ENCODE measurements at places on chromosomes 12 and 14.
A peak's percentile ranks its signal among the peaks of the same experiment; 100 is the strongest.

- DNase-seq = no peak
- peak overlapping the region; percentile 71 for H3K27ac ChIP-seq
- no peak overlapping the region for H3K4me3 ChIP-seq
- peaks cover 8% of the 10 kb centered on the region for H3K4me1 ChIP-seq
- no peaks in the 10 kb centered on the region for H3K36me3 ChIP-seq
Observed at GRCh38 chr12:92362785-92363184, 217.1 kb upstream of the BTG1 start.

DNA sequence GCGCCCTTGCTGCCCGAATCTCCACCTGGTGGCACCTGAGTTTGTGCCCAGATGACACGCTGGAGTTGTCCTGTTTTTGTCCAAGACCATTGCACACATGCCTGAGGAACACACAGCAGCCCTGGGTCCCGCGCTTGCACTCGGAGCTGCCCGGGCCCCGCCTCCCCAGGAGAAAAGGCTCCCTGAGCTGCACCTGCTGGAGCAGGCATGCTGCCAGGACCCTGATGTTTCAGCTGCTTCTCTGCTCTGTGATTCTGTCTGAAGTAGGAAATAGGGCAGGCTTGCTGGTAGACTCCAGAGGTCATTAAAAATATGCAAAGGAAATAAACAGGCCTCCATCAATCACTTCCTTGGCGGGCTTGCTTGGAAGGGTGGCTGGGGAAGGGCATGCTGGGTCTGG is 271.6 kb downstream of the CACNA1C start:
- H3K27me3 ChIP-seq = no peaks in the 10 kb centered on the region
- no peaks in the 10 kb centered on the region for H3K36me3 ChIP-seq
- H3K4me3 ChIP-seq = no peak overlapping the region
- no peak for DNase-seq

DNA sequence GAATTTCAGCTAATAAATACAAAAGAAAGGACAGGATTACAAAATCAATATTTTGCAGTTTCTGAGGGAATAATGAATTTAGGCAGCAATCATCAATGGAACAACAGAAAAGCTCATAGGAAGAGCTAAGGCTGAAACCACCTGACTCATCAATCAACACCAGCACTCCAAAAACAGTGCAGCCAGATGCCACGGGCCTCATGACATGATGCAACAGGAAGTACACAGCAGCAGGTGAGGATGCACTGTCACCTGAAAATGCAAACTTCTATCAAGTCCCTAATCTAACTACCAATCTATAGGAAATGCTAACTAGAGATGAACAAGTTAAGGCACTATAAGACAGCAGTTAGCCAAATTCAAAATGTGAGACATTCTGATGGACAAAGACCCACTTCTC is 21.7 kb downstream of the GNS start:
- no peaks in the 10 kb centered on the region for H3K4me1 ChIP-seq
- H3K4me3 ChIP-seq = no peak overlapping the region
- H3K27ac ChIP-seq = no peak overlapping the region
- no peaks in the 10 kb centered on the region for H3K27me3 ChIP-seq
- no peak for DNase-seq
- H3K36me3 ChIP-seq = no peaks in the 10 kb centered on the region

DNA sequence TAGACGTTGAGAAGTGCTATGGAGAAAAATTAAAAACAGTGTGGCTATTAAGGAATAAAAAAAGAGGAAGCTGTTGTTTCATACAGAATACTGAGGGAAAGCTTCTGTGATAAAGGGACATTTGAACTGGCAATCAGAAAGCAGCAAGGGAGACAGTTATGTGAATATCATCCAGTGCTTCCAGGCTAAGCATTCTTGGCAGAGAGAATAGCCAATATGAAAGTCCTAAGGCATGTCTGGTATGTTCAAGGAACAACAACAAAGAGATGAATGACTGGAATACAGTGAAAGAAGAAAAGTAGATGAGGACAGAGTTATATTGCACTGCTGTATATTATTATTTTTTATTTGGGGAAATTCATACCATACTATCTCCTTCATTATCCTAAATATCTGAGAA is 23.9 kb downstream of the SCAF11 start:
- no peaks in the 10 kb centered on the region for H3K27me3 ChIP-seq
- no peaks in the 10 kb centered on the region for H3K36me3 ChIP-seq
- no peak overlapping the region for H3K27ac ChIP-seq

GRCh38 chr12:58584880-58585279 is 335.4 kb downstream of the LRIG3 start:
- no peak overlapping the region for H3K27ac ChIP-seq
- no peaks in the 10 kb centered on the region for H3K36me3 ChIP-seq
- H3K4me1 ChIP-seq = no peaks in the 10 kb centered on the region
- H3K27me3 ChIP-seq = no peaks in the 10 kb centered on the region
- DNase-seq = no peak
- no peak overlapping the region for H3K4me3 ChIP-seq

GRCh38 chr12:79707830-79708229 is 17.1 kb upstream of the PAWR start:
- H3K36me3 ChIP-seq = no peaks in the 10 kb centered on the region
- H3K27me3 ChIP-seq = no peaks in the 10 kb centered on the region
- no peak for DNase-seq
- H3K27ac ChIP-seq = no peak overlapping the region
- no peak overlapping the region for H3K4me3 ChIP-seq
- H3K4me1 ChIP-seq = no peaks in the 10 kb centered on the region

GRCh38 chr14:77125281-77125801 is 16.2 kb downstream of the ZDHHC22 start:
- H3K4me1 ChIP-seq = peaks cover 25% of the 10 kb centered on the region
- peak overlapping the region; percentile 60 for H3K4me3 ChIP-seq
- no peak overlapping the region for H3K27ac ChIP-seq
- DNase-seq = no peak

DNA sequence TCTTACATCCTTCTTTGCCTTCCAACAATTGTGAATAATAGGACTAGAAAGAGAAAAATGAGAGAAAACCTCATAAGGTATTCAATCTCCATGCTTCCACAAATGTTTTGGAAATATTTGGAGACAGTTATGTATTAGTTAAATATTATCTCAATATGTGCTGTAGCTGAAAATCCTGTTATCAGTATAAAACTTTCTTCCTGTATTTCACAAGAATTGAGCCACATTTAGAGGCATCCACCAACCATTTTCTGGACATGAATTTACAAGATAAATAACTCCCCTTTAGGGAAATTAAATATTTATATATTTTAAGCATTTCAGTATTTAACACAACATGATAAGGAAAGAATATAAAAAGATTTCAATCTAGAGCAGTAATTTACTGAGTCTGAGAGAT is 200.3 kb downstream of the GPHN start:
- no peaks in the 10 kb centered on the region for H3K27me3 ChIP-seq
- H3K4me1 ChIP-seq = no peaks in the 10 kb centered on the region
- H3K36me3 ChIP-seq = no peaks in the 10 kb centered on the region
- H3K27ac ChIP-seq = no peak overlapping the region

DNA sequence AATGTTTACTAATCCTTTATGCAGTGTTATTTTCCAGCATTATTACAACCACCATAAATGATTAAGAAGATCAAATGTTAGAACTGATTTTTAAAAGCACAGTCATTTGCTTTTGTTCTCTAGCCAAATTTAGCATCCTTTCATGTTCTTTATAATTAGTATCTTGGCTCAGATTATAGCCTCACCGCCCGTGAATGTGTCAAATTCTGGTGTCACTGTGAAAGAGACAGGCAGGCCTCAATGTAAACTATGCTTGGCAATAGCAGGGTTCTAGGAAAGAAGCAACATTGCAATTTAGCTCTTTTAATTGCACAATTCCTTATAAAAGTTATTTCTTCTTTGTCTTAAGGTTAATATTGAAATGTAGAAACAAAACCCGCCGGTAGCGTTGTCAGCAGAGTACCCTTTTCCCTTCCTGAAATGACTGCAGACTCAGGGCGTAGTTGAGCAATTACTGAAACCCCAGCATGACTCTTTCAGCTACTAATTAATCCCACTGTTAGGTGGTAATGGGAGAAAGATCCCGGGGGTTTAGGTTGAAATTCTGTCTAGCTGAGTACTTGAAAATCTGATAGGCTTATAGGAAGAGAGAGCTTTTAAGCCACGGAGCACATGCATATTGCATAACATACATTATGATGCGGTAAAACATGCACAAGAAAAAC is 1600.5 kb upstream of the SEL1L start:
- H3K27ac ChIP-seq = no peak overlapping the region
- no peaks in the 10 kb centered on the region for H3K27me3 ChIP-seq
- no peak overlapping the region for H3K4me3 ChIP-seq
- DNase-seq = no peak

DNA sequence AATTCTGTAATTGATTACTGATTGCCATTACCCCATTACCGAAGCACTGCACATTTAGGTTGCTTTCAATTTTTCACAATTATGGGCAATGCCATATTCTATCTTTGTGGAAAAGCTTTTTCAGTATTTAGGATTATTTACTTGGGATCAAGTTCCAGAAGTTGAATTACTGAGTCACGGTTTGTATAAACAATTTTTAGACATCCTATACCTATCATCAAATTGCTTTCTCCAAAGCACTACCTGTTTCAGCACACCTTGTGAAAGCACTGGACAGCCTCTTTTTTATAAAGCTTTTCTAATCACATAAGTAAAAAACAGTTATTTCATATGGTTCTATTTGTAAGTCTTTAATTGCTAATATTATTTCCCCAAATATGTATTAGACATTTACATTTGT is 221.5 kb upstream of the CAND1 start:
- H3K36me3 ChIP-seq = no peaks in the 10 kb centered on the region
- no peak for DNase-seq
- no peaks in the 10 kb centered on the region for H3K27me3 ChIP-seq
- H3K27ac ChIP-seq = no peak overlapping the region
- no peak overlapping the region for H3K4me3 ChIP-seq

DNA sequence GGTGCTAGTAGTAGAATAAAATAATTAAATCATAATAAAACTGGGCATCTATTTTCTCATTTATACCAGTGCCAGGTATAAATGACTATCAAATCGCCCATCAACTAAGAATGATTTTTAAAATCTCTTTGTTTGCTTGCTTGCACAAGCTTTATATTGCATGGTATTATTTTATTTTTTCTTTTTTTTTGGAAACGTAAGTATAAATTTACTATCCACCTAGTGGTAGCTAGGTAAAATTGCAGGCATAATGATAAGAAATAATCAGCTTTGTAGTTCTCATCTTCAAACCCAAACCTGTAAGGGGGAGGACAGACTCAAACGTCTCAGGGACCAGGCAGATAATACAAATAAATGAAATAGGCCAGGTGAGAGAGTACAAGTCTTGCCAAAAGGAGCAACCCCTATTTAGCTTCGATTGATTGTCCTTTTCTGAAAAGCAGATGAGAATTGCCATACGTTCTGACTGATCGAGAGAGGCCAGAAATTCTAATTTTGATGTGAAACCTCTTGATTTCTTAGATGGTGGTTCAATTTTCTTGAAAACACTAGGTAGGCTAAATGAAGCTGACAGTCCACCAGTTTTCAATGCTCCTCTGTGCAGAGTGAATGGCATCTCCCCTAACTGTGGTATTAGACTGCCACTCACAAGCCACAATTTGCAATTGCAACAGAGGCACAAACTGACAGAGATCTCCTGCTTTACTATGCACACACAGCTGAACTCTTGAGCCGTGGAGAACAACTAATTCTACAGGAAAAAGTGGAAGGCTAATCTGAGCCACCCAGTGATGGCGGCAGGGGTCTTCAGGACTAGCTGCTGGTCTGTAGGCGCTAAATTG is 189.3 kb downstream of the DACT1 start:
- no peak overlapping the region for H3K27ac ChIP-seq
- H3K36me3 ChIP-seq = no peaks in the 10 kb centered on the region
- no peak overlapping the region for H3K4me3 ChIP-seq
- H3K27me3 ChIP-seq = no peaks in the 10 kb centered on the region
- no peak for DNase-seq

DNA sequence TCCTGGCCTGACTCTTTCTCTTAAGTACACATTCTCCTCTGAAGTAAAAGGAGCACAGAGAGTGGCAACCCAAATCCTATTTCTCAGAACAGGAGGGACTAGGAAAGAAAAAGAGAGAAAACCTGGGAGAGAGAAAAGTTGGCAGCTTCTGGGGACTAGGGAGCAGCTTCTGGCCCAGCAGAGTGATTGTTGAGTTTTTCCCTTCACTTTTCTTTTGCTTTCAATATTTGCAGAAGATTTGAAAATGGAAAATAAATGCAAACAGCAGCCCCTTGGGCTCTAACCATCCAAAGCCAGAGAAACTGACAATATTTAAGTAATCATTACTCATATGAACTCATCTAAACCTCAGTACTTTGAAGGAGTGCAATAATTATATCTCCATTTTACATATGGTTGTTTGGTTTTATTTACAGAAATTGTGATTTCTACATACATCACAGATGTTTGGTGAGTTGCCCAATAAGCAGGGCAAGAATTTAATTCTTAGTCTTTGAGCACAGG is 28.8 kb upstream of the IGF1 start:
- H3K4me1 ChIP-seq = no peaks in the 10 kb centered on the region
- no peaks in the 10 kb centered on the region for H3K36me3 ChIP-seq
- H3K27me3 ChIP-seq = no peaks in the 10 kb centered on the region
- H3K4me3 ChIP-seq = no peak overlapping the region
- no peak overlapping the region for H3K27ac ChIP-seq

DNA sequence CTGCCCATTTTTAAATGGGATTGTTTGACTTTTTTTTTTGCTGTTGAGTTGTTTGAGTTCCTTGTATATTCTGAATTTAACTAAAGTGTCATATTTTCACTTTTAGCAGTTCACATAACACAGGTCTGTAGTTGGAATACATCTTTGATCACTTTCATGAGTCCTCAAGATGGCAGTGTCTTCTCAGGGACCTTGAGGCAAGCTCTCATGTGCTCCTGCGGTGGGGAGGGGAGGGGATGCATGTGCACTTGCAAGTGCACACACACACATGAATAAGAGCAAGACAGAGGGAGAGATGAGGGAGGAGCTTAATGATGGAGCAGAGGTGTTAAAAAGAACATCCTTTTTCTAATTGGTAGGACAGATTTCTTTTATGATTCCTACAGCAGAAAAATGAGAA is 291.4 kb upstream of the OR4E1 start:
- H3K4me3 ChIP-seq = no peak overlapping the region
- H3K4me1 ChIP-seq = no peaks in the 10 kb centered on the region
- H3K27me3 ChIP-seq = no peaks in the 10 kb centered on the region
- no peaks in the 10 kb centered on the region for H3K36me3 ChIP-seq

GRCh38 chr12:53053218-53054111 is 3.6 kb downstream of the TNS2 start:
- peak overlapping the region; percentile 92 for H3K27ac ChIP-seq
- H3K36me3 ChIP-seq = no peaks in the 10 kb centered on the region
- H3K4me1 ChIP-seq = peaks cover 58% of the 10 kb centered on the region
- peak; percentile 61 for DNase-seq
